AG10803 (cell line): ENCODE measurements at places on chromosomes 13 and 19.

GRCh38 chr19:17620696-17621095 lies 65.2 kb downstream of the COLGALT1 start:
- DNase-seq, result no peak

GRCh38 chr13:30892966-30893365 lies 13.1 kb upstream of the MEDAG start:
- DNase-seq, result peak; percentile 63

DNA sequence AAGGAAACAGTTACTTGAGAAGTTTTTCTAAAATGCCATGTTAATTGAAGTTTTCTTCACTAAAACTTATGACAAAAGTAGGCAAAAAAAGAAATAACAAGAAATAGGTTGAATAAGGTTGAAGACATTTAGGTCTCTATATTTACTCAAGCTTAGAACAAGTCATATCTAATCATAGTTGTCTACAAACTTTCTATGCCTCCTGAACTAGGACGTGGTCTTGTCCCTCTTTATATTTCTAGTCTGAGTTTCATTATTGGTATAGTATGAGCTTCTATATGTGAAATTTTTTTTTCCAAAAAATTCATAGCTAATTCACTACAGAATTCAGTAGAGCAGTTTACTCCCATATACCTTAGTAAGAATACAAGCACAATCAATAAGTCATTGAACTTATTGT lies 836.4 kb downstream of the SLITRK6 start:
- DNase-seq, result no peak

DNA sequence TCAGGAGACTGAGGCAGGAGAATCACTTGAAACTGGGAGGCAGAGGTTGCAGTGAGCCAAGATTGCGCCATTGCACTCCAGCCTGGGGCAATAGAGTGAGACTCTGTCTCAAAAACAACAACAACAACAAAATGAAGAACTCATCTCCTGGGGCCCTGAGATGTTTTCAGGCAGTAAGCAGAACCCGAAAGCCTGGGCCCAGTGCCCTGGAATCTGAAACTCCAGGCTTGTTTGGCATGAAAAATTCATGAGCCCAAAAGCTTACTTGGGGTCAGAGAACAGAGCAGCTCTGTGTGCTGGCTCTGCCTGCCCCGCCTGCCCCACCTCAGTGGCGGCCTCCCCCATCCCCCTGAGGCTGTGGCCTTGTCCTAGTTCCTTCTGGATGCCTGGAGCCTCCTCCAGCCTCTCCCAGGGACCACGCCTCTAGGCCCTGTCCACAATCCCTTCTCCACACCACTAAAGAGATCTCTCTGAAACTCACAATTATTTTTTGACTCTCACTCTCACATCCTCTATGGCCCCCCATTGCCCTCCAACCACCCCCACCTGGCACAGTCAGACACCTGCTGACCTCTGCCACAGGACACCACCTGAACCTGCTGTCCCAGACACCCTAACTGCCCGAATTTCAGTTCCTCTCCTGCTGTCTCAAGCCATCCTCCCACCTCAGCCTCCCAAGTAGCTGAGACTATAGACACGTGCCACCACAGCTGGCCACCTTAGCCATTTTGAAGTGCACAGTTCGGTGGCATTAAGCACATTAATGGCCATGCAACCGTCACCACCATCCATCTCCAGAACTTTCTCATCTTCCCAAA lies 6.9 kb upstream of the AP1M2 start:
- peak; percentile 61 for DNase-seq

DNA sequence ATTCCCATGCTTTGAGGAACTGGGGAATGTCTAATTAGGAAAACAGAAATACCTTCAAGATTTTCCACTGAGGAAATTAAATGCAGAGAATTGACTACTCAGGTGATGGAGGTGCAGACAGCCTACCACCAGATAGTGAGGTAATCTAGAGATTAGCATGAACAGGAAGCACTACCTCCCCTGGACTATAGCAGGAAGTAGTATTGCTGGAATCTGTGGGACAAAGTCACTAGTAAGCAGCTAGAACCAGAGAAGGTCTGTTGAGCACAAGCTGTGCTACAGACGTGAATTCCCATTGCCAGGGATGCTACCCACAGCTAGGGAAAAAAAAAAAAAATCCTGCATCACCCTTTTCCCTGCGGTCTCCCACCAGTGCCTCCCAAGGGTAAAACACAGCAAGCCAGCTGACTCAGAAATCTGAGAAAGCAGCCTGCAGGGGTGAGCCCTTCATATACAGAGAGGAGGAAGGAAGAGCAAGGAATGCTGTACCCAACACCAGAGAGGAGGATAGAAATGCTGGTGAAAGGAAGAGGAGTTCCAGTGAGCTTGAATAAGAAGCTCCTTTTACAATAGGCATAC lies 10.2 kb downstream of the ENOX1 start:
- no peak for DNase-seq

- no peak for DNase-seq
Measured at GRCh38 chr19:45883881-45884681, 1.9 kb downstream of the IRF2BP1 start.

DNA sequence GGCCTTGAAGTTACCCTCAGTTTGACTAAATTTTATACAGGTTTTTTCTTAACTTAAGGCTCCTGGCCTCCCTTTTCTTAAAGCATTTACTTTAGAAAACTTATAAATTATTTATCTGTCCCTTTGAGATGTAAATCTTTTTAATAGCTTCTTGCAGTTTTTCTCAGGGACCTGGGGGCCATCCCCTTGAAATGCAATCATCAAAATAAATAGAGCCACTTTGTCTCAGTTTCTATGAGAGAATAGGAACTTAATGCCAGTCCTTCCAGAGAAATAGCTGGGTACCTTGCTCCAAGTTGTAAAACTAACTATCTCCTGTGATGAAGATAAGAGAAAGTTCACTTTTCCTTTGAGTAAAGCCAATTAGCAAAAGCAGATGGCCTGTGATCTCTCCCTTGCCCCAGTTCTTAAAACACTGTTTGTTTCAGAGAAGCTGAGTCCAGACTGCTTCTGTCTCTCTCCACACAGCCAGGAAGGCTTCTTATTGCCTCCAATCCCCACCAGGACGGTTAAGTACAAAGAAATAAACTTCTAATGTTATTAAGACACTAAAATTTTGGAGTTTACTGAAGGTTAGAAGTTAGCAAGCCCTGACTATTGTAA lies 913.1 kb downstream of the OLFM4 start:
- DNase-seq, result no peak

DNA sequence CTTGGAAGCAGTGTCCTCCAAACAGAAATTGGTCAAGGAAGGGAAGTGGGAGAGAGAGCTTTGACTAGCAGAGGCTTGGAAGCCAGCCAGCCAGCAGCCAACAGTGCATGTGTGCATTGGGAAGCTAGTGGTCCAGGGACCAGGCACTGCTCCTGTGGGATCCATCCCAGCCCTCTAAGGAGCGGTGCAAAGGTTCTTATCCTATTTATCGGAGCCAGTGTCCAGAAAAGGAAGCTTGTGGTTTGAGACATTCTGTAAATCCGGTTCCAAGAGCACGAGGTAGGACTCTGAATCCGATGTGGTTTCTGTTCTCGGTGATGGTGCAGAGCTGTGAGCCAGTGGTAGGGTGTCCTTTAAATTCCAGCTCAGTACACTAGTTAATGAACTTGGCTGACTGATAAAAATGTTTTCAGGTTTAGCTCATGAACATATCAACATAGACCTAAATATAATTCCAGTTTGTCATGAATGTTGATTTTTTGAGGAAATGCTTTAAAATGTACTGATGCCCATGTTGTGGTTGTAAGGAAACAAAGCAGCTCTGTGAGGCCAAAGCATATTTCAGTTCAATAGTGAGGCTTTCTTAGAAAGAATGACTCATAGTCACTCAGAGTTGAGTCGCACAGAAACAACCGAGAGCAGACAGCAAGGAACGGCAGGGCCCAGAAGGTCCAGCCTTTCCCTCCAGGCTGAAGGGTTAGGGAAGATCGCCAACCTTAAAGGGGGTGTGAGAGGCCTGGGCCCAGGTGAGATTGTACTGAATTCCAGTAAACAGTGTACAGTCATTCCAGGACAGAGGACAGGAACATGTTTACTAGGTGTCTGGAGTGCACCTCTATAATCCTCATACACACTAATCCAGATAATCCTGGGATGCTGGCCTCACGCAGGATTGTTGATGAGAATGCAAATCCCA lies 21.5 kb upstream of the GARRE1 start:
- DNase-seq, result peak; percentile 94

DNA sequence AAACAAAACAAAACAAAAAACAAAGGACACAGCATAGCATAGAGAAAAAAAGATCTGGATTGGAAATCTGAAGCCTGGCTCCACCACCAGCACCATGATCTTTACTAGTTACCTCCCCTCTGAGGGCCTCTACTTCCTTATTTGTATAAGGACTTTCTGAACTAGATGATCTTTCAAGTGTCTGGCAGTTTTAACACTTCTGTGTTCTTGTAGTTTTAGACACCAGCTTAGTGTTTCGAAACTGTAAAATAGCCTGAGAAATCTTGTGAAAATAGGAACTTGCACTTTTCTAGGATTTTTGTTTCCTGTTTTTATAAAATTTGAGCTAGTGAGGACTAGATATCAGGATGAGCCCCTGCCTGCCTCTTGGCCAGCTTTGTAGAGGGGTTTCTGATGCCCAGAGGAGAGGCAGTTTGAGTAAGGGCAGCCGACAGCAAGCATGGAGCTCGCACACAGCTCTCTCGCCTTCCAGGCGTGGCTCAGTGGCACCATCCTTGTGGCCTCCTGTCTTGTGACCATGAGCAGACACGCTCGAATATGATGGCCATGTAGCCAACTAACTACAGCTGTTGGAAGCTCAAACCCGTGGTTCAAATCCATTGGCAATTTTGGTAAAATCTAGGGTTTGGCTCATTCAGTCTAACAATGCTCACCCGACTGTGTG lies 319.0 kb downstream of the KCNRG start:
- DNase-seq, result no peak

DNA sequence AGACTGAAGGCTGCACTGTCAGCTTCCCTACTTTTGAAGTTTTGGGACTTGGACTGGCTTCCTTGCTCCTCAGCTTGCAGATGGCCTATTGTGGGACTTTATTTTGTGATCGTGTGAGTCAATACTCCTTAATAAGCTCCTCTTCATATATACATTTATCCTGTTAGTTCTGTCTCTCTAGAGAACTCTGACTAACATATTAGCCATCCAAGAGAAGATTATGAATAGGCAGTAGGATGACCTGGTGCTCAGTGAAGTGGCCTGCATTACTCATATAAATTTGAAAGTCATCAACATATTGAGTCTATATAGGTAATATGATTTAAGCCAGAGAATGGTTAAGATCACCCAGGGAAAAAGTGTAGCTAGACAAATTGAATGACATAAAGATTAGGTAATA lies 136.3 kb upstream of the UFM1 start:
- no peak for DNase-seq

DNA sequence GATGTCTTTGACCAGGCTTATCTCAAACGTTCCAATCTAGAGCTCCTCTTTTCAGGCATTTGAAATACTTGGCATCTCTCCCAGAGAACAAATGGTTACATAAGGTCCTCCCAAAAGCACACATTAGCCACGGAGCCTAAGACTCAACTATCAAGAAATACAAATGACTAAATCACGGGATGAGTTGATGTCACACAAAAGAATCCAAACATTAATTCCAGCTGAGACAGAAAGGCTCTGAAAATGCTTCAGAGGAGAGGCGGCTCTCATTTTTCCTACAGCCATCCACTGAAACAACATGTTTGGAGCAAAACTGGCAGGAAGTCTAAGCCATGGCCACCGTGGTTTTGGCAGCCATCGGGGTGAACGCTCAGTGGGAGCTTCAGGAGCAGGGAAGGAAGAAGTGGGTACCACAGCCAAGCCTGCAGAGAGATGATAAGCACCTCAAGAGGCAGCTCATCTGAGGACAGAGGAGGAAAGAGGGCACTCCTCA lies 122.5 kb downstream of the STK24 start:
- DNase-seq, result peak; percentile 97

DNA sequence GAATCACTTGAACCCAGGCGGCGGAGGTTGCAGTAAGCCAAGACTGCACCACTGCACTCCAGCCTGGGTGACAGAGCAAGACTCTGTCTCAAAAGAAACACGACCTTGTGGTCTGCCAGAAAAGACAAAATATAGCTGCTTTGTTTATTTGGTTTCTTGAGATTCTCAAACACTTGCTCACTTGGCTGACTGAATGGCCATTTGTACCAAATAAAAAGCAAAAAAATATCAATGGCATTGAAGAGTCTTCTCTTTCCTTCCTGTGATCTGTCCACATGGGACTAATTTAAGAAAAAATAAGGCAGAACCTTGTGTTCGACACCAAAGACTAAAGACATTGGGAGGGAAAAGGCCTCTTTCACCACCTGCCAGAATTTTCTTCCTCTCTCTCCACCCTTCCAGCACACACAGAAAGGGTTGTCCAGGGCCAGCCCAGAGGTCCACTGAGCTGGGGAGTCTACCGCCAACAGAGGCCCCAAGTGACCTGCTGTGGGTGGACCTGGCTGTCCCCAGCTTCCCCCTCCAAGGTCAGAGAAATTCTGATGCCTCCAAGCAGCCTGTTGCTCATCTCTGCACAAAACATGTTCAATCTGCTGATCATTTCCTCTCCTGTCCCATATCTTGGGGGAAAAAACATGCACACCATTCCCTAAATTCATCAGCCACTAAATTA lies 5.9 kb downstream of the BRME1 start:
- DNase-seq, result peak; percentile 9

GRCh38 chr19:29189033-29189360 lies 24.0 kb downstream of the UQCRFS1 start:
- DNase-seq, result peak; percentile 3

DNA sequence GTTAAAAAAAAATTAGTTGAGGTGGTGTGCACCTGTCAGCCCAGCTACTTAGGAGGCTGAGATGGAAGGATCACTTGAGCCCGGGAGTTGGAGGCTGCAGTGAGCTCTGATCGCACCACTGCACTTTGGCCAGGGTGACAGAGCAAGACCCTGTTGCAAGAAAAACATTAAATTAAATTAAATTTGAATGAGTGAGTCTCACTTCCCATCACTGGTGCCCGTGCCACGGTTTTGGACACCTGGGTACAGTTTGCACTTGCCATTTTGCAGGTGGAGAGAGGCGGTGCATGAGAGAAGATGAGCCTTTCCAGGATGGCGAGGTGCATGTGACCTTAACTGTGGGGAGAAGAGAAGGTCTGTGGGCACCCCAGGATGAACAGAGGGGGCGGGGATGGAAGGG lies 60.3 kb upstream of the ZNF536 start:
- no peak for DNase-seq

DNA sequence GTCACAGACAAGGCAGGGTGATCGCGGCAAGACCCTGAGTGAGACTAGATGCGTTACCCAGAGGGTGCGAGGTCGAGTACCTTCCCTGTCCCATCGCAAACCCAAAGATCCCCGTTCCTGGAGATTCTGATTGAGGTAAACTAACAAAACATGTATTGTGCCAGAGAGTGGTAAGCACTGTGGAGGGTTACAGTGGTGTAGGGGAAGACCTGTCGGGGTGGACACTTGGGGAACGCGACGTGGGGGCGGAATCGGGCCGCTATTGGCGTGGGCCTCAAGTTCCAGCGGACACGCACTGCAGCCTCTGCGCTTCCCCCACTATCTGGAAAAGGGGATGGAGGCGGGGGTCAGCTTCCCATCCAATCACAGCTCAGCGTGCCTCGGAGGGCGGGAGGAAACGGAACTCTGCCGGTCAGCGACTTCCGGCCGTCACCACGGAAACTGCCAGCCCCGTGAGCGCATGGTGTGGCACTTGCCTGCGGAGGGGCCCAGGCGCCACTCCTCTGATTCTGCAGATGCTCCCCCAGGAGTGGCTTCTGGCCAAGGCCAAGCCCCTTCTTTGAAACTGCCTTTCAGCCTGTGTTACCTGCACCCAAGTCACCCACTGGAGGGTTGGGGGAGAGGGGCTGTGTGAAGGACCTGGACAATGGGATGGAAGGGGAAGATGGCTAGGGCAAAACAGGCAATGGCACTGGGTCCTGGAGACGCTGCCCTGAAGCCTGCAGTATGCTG lies 1.0 kb upstream of the UBE2M start:
- peak; percentile 92 for DNase-seq

- no peak for DNase-seq
Measured at GRCh38 chr19:29247471-29247870, 34.5 kb upstream of the UQCRFS1 start.
